ENCODE measurements at places on chromosomes 1 and 21.

DNA sequence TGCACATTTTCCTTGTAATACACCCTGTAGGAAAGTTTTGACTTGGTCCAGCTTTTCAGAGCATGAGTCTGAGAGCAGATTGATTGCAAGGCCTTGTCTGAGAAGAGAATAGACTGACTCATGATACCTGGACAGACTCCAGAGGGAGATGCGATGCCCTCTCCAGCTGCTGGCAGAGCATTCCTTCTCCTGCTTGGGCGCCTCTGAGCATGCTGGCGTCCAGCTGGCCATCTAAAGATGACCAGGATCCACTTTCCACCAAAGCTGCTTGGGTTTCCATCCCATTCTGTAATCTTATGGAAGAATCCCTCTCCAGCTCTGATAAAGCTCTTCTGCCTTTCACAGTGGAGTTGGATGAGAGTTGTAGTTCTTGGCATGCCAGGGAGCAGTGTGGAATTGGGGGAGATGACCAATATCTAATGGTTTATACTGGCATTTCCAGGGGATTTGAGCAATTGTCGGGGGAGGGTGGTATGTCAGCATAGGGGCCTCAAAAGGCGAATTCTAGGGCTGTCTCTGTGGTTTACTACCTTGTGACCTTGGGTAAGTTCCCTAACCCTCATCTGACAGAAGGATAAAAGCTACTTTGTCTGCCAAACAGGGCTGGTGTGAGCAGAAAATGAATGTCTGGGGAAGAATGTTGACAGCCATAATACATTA lies 19.5 kb downstream of the SZRD1 start:
- DNase-seq, result no peak

DNA sequence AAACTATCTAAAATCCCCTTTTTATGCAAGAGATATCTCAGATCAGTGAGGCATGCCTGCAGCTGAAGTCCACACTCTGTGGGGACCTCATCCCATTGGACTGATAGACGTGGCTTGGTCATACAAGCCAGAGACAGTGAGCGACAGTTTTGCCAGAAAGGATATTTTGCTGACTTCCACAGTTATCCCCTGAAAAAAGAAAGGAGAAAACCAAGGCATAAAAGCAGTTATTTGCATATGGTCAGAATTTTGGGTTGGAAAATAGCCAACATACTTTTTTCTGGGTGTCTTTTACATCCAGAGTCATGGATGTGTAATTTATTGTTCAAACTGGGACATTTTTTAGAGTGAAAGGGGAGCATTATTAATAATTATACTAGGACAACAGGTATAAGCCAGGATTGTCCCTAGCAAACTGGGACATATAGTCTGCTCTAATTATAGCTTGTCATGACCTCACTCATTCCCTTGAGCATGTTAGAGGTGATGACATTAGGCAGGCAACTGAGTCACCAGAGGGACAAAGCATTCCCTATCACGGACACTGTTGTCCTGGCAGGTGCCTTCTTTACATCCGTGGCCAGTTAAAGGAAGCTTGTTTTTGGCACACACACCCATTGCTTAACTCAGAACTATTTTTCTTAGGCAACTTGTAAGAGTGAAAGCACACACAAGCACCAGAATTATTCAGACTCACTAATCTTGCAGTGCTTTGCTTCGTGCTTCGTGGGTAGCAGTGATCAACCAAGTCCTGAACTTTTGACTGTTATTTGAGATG lies 65.5 kb downstream of the PRRX1 start:
- no peak for DNase-seq

- no peak for DNase-seq
Observed at GRCh38 chr1:161274874-161275273, 16.3 kb downstream of the PCP4L1 start.

DNA sequence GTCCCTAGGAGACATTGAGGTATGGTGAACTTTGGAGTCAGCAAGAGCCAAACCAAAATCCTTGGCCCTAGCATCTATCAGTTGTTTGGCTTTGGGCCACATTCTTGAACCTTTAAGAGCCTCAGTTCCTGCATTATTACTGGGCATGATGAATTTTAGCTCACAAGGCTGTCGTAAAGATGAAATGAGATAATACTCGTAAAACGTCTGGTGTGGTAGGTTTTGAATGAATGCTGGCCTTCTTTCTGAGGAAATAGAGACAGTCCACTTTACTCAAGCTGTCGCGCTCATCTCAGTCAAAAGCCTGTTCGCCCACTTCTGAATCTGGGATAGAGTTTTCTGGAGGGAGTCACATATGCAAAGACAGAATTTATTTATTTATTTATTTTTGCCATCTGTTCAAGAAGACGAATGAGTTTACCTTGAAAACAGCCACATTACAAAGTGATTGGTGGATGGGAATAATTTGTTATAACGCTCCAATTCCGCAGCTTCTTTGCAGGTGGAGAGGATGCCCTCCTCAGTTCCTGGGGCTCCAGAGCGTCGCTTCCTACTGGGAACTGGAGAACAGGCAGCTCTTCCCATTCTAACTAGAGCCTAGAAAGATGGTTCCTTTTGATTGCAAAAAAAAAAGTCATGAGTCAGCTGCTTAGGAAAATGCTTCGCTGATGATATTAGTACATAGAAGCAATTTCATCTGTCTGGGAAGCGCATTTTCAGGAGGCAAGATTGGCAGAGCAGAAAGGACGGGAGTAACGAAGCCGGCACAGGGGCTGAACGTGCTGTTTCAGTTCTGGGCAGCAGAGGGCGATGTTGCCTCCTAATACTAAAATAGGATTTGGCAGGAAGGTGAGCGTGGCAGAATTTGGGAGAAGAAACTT lies 49.9 kb upstream of the CYP2J2 start:
- DNase-seq, result peak; percentile 70

DNA sequence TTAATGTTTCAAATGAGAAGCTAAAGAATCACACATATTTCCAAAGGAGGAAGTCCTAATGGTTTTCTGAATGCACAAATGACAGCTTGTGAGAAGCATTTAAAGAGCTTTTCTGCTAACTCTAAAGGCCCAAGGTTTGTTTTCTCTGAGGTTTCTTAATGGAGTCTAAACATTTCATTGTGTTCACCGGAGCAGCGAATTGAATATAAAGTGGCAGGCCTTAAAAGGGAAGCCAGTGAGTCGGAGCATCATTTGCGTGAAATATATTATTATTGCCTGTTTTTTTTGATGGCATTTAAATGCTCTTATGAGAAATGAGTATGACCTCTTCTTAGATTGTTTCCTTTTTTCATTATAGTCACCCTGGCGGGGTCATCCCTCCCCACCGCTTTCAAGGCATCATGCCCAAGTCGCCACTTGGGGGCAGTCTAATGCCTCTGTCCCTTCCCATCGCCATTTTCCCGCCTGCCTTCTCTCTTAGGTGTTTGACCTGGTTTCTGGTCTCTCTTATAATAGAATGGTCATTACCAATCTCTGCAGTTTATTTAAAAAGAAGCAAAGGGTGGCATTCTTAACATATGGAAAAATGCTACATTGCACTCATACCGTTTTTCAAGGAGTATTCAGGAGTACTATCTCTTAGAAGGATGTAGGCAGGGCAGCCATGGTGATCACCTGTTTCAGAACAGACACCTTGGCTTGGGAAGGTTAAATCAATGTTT lies 25.3 kb upstream of the OVAAL start:
- peak; percentile 92 for DNase-seq

DNA sequence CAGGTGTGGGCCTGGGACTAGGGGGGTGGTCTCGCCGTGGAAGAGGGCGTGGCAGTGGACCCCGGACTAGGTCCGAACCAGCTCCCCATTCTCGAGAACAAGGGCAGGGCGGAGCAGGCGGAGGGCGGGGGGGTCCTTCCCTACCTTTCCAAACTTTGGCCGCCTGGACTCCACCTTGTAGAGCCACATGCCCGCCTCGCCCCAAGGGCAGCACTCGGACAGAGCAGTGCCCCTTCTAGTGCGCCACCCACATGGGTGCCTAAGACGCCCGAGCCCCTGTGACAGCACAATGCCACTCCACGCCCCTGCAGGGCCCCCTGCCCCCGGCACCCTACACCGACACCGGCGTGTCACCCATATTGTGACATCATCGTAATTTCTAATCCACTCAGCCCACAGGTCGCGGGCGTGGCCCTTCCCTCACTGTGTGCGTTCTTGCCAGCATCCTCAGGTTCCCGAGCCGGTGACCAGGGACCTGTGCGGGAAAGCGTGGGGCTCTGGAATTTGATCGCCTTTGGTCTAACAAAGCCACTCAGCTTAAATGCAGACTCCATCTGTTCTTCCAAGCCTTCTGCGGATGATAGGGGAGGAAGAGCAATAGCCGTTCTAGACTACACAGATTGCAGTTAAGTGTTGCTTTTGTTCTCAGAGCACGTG lies 553 bp upstream of the STMN1 start:
- DNase-seq, result peak; percentile 76

GRCh38 chr1:203528976-203529835 lies 35.3 kb downstream of the OPTC start:
- no peak for DNase-seq

DNA sequence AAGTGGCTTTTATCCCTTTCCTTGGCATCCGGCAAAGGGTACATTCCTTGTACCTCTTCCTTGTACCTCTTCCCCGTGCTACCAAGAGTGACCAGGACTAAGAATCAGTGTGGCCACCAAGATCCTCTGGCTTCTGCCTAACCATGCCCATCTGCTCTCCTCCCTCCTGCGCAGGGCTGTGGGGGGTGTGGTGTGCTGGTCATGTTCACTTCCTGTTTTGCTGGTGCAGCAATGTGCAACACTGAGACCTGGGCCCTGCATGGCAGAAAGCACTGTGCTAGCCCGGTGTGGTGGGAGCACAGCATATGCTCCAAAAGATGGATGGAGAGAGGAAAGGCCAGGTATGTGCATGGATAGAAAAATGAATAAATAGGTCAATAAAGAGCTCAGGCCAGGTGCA lies 33.3 kb upstream of the TENT5C start:
- DNase-seq, result no peak

DNA sequence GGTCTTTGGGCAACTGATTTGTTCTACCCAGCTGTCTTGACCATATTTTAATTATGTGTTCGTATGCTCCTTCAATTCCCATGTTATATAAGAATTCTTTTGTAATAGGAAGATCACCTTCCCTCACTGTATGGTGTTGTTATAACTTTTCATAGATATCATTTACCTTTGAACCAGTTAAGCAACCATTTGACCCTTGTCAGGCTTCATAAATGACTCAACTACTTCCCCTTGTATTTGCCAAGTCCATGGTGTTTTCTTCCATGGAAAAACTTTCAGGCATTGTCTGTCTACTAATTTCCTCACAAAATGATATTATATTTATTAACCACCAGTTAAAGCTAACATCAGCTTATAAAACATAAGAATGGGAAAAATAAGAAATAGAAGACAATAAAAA lies 5.1 kb downstream of the BPNT1 start:
- DNase-seq, result no peak

GRCh38 chr1:234609691-234610042 lies 311 bp downstream of the IRF2BP2 start:
- DNase-seq, result no peak

GRCh38 chr1:121417325-121417923 lies 232.6 kb downstream of the SRGAP2C start:
- no peak for DNase-seq

- no peak for DNase-seq
Observed at GRCh38 chr1:161082483-161082882, 6.9 kb downstream of the NECTIN4 start.

- DNase-seq, result no peak
Observed at GRCh38 chr1:169894424-169895145, 889 bp upstream of the SCYL3 start.

- no peak for DNase-seq
Observed at GRCh38 chr1:204260601-204261197, 46.9 kb upstream of the GOLT1A start.

DNA sequence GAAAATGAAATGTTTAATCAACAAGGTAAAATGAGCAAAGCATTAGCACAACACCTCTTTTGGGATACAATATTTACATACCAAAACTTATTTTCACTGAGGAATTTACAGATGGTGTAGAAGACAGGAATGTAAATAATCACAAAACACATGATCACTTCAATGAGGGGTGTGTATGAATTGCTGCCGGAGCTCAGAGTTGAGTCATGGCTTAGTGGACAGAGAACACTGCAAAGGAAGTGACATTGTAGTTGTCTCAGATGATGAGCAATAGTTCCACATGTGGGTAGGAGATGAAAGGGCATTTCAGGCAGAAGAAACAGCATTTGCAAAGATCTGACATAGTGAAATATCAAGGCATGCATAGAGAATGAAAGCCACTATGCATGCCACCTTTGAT lies 5.6 kb upstream of the KPRP start:
- DNase-seq, result no peak

DNA sequence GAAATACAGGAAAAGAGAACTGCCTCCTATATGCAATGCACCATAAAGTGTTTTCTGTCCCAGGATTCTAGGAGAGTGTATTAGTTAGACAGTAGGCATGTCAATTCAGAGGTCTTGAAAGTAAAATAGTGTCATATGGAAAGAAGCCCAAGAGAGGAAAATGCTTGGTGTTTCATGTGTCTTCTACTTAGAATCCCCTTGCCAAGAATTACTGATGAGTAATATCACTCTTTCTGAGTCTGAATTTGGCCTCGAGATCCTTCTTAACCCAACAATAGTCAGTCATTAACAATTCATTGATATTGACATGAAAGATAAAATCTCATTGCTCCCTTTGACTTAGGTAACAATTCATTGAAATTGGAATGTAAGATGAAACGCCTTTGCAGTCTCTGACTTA lies 972.2 kb downstream of the TTLL7 start:
- no peak for DNase-seq

DNA sequence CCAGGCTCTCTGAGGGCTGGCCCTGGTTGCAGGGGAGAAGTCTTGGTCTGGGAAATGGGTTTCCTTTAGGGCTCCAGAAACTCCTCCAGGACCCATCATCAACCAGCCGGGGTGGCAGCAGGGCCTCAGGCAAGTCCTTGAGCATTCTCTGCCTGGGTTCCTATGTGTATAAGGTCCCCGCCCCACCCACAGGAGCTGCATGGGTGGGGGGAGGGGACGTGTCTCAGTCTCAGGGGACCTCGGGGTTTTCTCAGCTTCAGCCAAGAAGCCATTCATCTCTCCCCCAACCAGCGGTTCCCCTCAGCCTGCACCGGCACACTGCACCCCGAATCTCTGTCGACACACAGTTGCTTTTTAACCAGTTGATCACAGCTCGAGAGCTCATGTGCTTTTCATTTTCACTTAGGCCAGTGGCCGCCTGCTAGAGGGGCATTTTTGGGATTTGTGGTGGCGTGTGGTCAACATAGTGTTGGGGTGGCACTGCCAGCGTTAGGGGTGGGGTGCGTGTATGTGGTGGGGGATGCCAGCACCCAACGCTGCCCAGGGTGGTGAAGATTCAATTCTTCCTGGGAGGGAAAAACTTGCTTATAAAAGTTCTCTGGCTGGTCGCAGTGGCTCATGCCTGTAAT lies 6.5 kb downstream of the RUNX3 start:
- no peak for DNase-seq

DNA sequence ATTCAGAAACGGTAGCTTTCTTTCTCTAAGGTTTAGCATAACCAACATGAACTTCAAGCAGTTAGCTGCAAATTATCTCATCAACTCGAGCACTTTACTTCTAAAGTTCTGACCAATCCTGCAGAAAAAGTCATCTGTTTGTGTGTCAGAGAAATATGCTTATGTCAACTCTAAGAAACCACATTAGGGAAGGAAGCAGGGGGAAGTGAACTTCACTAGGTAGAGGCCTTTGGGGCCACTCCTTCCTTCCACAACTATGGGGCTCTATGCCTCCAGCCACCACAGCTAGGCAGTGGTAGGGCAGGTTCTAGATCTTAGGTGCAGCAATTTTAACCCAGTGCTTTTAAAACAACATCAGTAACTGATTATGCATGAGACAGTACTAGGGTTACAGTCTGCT lies 375.9 kb downstream of the DSCAM start:
- no peak for DNase-seq
